Stimulated activated CD4-positive, alpha-beta T cell treated with anti-CD3 and anti-CD28 coated beads, TNF-alpha, amount 100 ng/mL, for 24 hours (primary cell): ENCODE measurements at places on chromosomes 12 and 14.

DNA sequence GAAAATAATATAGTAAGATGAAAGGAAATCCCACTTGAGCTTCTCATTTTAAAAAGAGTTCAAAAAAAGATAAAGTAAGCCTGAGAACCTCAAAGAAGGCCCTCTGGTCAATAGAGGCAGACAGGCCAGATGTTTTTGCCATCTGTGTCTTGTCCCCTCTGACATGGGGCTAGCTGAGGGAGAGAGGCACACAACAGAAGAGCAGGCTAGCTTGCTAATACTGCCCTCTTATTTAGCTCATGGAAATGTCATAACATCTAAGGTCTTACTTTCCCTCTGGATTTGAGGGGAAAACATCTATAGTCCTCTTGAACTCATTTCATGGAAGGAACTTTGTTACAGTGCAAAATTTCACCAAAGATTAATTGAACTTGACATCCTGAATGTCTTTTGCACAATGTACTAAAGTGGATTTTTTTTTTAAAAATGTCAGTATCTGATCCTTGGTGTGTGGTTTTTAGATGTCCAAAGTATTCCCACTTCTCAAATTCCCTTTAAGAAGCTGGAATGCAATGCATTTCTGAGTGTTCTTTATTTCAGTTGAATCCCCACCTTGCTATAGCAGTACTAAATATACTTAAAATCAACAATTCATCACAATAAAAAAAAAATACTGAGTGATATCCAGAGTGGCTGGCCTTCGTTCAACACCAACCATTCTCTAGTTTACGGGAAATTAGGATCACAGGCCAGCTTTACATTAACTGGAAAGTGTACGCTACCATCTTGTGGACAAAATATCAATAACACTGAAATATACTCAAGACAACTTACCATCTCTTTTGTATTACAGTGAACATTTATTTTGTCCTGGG is 176.7 kb downstream of the PAH start:
- no peak for DNase-seq

DNA sequence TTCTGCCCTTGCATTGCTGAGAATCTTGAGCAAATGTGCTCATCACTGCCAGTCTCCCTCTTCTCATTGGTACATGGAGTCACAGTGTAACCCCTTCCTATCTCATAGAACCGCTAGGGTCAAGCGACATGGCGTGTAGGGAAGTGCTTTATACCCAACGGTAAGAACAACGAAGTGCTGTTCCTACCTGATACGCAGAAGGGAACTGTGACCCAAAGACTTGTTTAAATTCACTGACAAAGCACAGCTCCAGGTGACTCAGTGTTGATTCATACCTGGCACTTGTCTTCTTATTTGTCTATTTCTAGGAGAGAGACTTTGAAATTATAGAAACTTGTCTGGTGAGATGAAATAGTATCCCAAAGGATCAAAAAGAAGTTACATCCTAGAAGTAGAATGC is 53.7 kb downstream of the FBXL14 start:
- DNase-seq, result no peak

GRCh38 chr12:105644770-105645169 is 314.3 kb downstream of the C12orf75 start:
- no peak for DNase-seq

DNA sequence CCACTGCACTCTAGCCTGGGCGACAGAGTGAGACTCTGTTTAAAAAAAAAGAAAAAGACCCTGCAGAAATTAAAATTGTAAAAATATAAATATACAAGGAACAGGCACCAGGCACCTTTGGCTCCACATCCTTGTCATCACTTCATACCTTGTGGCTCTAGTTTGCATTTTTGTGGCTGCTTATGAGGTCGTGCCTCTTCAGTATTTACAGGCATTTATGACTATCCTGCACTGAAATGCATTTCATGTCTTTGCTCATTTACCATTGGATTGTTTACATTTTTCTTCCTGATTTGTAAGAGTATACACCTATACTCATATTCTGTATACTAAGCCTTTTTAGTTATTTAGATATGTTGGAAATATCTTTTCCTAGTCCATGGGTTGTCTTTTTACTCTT is 20.1 kb downstream of the BICD1 start:
- DNase-seq, result no peak

DNA sequence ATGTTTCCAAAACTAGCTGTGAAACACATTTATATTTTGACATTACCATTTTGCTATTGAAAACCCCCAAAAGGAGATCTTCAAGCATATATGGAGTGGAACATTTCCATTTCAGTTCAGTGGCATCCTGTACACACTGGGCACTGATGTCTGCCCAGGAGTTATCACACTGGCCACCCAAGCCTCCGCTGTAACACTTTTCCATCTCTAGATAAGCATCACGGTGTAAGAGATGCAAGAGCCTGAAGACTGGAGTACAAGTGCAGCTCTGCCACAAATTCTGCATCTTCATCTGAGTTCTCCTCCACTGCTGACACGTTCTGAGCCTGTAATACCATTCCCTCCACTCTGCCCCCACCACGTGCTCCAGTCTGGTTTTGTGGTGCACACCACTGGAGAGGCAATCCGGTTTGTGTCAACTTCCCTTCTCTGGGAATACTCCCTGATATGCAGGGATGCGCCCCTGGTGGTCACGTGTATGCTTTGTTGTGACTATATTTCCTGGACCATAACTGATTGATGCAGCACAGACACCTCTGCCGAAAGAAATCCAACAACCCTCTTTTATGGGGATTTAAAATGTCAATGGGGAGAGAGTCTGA is 12.7 kb downstream of the SPTLC2 start:
- DNase-seq, result no peak

DNA sequence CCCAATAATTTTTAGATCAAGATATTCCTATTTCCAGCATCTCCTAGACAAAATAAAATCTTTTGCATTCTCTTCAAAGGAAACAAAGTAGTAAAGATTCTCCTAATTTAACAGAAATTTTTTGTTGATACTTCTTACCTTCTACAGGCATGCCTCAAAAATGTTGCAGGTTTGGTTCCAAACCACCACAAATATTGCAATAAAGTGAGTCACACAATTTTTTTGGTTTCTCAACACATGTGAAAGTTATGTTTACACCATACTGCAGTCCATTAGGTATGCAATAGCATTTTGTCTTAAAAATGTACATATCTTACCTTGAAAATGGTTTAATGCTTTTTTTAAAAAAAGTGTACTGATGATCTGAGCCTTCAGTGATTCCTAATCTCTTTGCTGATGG is 65.6 kb upstream of the USP15 start:
- DNase-seq, result no peak

DNA sequence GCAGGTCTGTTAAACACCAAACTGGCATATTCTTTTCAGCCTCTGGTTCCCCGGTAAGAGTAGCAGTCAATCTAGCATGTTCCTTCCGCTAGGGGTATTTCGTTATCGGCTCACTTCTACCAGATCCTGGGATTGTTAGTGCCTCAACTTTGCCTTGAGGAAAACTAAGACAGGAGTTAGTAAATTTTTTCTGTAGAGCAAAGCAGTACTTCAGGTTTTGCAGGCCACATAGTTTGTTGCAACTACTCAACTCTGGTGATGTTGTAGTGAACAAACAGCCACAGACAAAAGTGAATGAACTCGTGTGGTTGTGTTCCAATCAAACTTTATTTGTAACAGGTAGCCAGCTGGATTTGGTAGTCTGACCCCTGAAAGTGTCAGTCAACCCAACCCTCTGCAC is 6.3 kb upstream of the CDH24 start:
- no peak for DNase-seq

DNA sequence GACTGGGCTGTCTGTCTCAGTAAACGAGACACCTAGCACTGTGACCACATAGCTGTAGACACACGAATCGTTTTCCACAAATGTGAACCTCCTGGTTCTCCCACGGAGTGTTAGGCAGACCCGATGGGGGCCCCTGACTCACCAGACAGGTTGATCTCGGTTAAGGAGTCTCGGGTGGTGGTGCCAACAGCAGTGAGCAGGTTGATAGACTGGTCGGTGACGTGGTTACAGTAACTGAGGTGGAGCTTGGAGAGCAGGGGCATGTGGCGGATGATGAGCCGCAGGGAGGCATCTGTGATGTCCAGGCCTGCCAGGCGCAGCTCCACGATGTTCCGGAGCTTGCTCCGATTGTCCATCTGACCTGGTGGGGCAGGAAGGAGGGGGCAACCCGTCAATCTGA is 39.8 kb downstream of the RNF34 start:
- no peak for DNase-seq

DNA sequence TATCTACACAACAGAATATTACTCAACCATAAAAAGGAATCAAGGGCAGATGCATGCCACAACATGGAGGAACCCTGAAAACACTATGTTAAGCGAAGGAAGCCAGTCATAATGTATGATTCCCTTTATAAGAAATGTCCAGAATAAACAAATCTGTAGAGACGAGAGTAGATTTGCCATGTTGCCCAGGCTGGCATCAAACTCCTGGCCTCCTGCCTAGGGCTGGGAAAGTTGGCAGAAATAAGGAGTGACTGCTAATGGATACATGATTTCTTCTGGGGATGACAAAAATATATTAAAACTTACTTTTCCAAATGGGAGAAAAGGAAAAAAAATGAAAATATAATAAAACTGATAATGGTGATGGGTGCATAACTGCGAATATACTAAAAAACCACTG is 10.9 kb downstream of the CLIP1 start:
- no peak for DNase-seq

- no peak for DNase-seq
These were observed 2.9 kb upstream of the NAB2 start for GRCh38 chr12:57085999-57086492.

DNA sequence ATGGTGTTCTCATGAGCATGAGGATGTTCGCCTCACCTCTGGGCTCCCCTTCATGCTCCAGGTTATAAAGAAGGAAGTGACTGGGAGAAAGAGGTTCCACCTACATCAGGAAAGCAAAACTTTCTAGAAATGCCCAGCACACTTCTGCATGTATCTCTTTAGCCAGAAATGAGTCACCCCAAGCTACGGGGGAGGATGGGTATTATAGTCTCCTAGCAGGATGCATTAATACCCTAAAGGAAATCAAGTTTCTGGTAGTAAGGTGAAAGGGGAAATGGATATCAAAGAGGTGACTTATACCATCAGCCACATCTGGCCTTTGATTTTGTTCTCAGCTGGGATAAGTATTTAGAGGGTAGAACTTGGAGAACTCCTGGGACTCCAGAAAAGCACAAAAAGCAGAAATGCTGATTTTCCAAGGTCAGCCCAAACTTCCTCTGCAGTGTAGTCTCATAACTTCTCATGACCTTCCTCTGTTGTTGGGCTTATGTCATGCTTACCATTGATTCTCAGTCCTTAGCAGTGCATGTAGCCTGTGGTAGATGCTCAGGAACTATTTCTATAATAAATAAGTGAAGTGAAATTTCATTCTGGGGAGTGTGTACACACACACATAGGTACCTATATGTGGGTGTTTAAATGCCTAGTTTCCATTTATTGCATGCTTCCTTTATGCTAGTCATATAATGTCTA is 209.4 kb upstream of the CRY1 start:
- DNase-seq, result no peak

GRCh38 chr12:920676-921075 is 28.8 kb downstream of the RAD52 start:
- DNase-seq, result no peak

DNA sequence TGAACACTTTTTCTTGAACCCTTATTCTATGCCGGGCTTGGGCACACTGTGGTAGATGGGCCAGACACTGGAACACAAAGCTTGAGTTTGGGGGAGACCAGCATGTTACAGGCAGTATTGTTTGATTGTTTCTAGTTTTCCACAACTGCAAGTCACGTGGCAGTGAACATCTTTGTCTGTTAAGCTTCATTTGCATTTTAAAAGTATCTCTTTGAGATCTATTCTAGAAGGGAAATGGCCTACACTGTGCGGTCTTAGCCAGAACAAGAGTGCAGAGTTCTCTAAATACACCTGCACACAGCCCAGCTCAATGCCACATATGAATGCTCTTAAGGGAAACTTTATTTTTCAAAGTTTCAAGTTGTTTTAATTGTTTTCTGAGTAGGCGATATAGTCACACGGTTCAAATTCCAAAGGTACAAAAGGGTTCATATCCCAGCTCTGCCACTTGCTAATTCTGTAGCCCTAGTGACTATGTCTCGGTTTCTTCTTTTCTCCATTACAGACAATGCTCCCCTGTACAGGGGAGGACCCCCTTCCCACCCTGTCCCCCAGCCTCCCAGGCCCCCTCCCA is 24.9 kb downstream of the RIN3 start:
- DNase-seq, result no peak
